ENCODE measurements at places on chromosomes 6 and 20.

DNA sequence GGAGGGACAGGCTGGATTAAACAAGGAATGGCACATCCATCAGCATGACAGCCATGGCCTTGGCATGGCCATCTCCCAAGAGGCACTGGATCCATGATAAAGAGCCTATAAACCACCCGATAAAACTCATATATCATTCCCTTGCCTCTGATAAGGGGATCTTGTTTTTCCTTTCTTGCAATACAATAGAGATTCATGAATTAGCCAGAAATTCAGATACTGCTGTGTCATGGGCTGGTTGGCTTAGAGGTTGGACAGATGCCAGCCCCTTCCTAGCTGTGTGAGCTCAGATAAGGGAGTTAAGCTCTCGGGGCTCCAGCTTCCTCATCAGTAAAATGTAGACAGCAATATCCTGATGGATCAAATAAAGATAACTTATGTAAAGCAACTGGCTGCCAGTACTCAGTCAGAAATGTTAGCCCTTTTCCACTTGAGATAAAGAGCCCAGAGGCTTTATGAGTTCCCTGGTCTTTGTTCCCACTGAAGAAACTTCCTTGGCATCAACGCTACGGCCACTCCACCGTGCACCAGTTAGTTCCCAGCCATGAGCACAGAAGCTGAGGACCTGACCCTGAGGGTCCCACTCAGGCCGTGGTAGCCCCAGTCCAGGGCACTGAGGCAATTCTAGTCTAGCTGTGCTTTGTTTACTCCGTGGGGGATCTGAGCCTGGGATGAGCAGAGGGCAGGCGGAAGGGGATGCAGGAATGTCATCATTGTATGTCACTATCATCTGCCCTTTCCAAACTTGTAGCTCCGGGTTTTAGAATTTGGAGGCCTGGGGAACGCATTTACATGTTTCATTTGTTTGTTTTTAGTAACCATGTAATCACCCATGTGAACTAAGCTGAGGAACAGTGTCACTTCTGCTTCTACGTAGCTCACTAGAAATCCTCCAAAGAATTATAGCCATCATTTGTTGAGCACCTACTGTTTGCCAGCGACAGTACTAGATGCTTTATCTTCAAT, 67.2 kb upstream of the TBC1D7 start:
- DNase-seq = no peak

DNA sequence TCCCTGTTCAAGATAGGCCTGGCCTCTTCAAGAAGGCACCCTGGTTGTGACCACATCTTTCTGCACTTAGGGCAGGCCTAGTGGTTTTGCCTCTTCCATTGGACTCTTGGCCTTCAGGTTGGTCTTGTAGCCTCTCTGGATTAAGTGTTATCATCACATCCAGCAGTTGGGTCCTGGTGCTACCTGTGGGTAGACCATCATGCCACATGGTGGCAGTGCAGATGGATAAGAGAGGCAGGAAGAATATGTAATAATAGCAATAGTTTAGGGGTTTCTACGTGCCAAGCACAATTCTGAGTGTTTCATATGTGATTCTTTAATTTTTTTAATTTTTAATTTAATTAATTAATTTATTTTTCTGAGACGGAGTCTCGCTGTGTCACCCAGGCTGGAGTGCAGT, 28.5 kb upstream of the SNRPB2 start:
- no peak for DNase-seq

DNA sequence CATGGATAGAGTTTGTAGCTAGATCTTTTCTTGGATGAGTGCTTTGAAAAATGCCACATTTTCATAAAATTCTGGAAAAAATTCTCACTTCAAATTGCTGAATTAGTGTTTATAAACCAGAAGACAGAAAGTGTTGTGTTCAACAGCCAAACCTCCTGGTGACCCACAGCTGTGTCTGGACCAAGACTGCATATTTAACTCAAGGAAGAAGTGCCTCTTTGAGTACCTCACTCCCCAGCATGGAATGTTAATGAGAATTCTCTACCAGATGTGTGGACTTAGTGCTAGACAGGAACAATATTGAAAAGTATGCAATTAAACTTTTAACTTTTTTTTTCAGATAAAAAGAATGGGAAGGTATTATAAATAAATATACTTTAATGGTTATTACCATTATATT, 609.3 kb downstream of the COL12A1 start:
- DNase-seq = no peak

- no peak for DNase-seq
Measured at GRCh38 chr6:156729248-156729647, 47.9 kb upstream of the ARID1B start.

GRCh38 chr6:137754866-137755265, 112.2 kb upstream of the TNFAIP3 start:
- DNase-seq = no peak
